ENCODE measurements at places on chromosomes 4 and X.
A peak's percentile ranks its signal among the peaks of the same experiment; 100 is the strongest.

GRCh38 chr4:124035364-124036041, 638.9 kb downstream of the SPRY1 start:
- DNase-seq, result peak; percentile 66

- DNase-seq, result no peak
Observed at GRCh38 chr4:80229590-80229989, 32.3 kb downstream of the PRDM8 start.

DNA sequence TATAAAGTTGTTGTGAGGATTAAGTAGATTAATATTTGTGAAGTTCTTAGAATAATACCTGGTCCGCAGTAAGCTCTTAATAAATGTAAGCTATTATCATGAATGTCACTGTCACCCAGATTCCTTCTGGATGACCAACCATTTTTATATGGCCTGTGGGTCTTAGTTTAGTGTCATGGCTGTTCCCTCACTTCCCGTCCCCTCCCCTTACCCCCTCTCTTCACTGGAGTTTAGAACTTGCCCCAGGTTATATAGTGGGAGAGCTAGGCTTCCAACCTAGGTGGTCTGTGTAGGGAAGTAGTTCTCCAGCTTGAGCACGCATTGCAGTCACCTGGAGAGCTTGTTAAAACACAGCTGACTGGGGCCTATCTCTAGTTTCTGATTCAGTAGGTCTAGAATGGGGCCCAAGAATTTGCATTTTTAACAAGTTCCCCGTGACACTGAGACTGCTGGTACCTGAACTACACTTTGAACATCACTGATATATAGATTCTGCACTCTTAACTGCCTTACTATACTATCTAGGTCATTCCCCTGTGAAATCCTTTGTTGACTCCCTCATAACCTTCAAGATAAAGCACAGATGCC, 66.9 kb upstream of the PLAC1 start:
- DNase-seq, result no peak

DNA sequence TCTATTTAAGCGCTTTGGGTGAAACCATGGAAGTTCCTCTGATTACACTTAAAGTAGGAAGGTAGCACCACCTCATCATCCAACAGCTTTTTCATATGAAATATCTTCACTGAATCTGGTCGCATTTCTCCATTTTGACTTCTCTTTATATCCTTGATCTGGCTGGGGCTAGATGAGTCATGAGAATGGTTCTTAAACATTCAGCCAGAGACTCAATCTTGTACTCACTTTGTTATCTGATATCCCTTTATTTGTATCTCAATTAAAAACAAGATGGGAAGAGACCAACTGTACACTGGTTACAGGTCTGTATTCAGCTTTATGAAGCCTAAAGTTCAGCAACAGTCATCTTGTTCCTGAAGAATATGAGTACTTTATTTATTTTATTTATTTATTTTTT, 84.9 kb downstream of the CBLL2 start:
- no peak for DNase-seq

DNA sequence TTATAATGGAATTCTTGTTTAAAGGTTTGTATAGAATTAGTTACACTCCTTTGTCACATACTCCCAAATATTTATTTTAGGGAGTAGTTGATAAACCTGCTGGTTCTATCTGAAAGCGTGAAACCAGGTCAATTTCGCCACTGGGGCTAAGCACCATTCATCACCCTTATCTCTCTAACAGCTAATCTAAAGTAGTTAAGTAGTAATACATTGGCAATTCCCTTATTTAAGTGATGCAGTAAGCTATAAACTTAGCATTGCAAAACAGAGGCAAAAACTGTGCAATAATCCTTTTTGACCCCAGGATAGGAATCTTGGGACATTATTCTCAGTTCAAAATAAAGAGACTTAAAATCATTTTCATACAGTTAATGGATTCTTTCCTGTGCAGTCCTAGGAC, 33.7 kb upstream of the PTPN13 start:
- no peak for DNase-seq

DNA sequence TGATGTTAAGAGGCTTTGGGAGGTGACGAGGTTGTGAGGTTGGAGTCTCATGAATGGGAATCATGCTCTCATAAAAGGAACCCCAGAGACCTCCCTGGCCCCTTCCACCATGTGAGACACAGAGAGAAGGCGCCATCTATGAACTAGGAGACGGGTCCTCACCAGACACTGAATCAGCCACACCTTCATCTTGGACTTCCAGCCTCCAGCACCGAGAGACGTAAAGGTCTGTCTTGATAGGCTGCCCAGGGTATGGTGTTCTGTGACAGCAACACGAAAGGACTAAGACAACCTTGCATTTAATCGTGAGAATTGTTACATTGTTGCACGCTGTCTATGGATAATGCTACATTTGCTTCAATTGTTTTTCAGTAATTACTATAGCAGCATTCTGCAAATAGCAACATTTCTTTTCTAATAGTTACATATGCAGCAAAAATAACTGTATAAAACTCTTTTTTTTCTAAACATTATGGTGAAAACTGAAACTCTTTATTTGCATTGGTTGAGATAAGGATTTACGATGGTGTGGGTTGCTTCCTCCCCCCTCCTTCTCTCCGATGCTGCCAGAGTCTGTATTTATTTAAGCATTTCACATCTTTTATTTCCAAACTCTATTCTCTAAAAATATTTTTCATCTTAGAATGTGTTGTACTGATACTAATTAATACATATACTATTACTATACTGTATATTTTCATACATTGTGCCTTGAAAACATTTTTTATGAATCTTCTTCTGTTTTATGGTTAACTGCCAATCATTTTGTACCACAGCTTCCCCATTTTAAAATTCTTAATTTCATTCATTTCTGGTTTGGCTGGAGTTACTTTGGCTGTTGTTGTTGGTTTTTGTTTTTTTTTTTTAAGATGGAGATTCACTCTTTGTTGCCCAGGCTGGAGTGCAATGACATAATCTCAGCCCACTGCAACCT, 26.4 kb upstream of the AKAP17A start:
- DNase-seq, result no peak

GRCh38 chr4:74206088-74206825, 48.3 kb downstream of the MTHFD2L start:
- no peak for DNase-seq

GRCh38 chrX:86714441-86714840, 566.2 kb downstream of the DACH2 start:
- DNase-seq, result no peak

- peak; percentile 60 for DNase-seq
Observed at GRCh38 chr4:38782452-38783108, at the start of gene TLR10. Gene TLR10, minus strand, starts transcription at chr4:38782990. Its CDS starts 7,400 bp downstream, at chr4:38775590.

Data from muscle of arm (tissue), 14 donors.